ENCODE measurements at places on chromosomes 3 and 15. TPM values are rescaled to one million over a fixed set of nuclear protein-coding genes. Genes with fewer than 3 reads are reported as not detected.

KNG1 gene
- total RNA-seq, result not detected

LDHAL6B gene
- total RNA-seq, result not detected

DNA sequence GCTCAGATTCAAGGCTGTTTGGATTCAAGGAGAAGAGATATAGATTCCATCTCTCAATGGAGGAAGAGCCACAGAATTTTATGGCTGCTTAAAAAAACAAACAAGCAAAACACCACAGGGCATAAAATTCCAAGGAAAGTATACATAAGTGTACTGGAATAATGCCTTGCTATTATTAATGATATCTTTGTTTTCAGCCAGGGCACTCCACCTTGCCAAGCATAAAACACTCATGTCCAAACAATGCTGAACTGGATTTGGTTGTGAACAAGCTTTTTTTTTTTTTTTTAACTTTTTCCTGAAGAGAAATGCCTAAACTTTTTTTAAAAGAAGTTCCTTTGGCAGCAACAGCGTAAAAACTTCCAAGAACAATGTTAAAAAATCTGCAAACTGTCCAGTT lies 4.8 kb upstream of the CLSTN2 start:
- H3K27ac ChIP-seq, result no peak overlapping the region
- no peaks in the 10 kb centered on the region for H3K36me3 ChIP-seq
- H3K4me3 ChIP-seq, result no peak overlapping the region
- H3K27me3 ChIP-seq, result no peaks in the 10 kb centered on the region

- no peak overlapping the region for H3K27ac ChIP-seq
- no peaks in the 10 kb centered on the region for H3K36me3 ChIP-seq
- no peaks in the 10 kb centered on the region for H3K27me3 ChIP-seq
- no peak for DNase-seq
- H3K4me1 ChIP-seq, result peaks cover 15% of the 10 kb centered on the region
- no peak overlapping the region for H3K4me3 ChIP-seq
Observed at GRCh38 chr15:90060797-90061196, 41.5 kb downstream of the IDH2 start.

DNA sequence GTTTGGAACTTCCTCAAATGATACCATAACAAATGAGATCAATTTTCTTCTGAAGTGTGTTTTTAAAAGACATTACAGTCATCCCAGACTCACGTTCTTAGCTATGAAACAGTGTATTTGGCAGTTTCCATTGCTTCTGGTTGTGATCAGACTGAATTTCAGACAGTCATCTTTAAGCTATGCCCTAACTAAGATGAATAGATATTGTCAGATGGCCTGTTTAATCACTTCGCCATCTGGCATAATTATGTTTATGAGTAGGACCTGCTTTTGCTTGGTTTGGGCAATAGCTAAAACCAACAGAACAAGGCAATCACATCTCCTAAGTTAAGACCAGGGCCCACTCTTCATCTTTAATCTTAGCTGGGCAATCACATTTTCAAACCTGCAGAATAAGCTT lies 313.1 kb downstream of the SV2B start:
- H3K36me3 ChIP-seq, result no peaks in the 10 kb centered on the region
- H3K4me3 ChIP-seq, result no peak overlapping the region
- no peak for DNase-seq
- H3K27ac ChIP-seq, result no peak overlapping the region
- no peaks in the 10 kb centered on the region for H3K4me1 ChIP-seq
- H3K27me3 ChIP-seq, result no peaks in the 10 kb centered on the region

All from naive thymus-derived CD4-positive, alpha-beta T cell (primary cell).